Left hindlimb (tissue), 1 donor: ENCODE measurements at places on chromosomes 16 and 17.

GRCh38 chr16:85029981-85030401, 2.4 kb downstream of the KIAA0513 start:
- DNase-seq, result no peak

DNA sequence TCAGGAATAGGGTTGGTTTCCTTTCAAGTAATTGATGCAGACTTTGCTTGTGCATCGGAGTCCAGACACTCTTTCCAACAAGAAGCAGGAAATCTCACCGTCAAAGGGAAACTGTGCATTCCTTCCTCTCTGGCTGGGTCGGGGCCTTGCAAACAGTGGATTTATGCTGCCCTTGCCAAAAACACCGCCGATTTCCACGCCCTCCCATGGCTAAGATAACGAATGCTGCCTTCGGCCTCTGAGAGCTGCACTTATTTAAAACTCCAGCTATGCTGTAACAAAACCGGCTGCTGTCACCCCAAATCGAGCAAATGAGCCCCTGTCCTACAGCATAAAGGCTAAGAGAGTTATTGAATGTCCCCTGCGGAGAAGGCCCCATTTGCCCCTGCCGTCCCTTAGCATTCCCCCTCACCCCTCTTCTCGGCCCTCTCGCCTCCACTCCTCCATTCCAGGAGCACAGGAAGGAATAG, 275.5 kb upstream of the IRX5 start:
- peak; percentile 70 for DNase-seq

DNA sequence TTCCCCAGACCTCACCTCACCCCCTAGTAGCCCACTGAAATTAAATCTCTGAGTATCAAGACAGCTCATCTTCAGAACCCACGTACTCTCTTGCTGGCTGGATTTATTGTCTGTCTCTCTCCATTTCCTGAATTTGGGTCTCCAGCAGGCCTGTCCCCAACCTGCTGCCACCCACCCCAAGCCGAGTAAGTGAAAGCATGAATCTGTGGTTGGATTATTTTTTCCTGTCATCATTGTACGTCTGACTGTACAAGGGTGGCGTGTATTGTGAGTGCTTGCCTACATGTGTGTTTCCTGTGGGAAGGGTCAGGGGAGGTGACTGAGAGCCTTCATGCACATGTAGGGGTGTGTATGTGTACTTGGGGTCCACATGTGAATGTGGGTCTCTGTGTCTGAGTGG, 5.4 kb downstream of the TNP2 start:
- no peak for DNase-seq

GRCh38 chr17:48732688-48733629, 4.4 kb upstream of the HOXB13 start:
- no peak for DNase-seq

DNA sequence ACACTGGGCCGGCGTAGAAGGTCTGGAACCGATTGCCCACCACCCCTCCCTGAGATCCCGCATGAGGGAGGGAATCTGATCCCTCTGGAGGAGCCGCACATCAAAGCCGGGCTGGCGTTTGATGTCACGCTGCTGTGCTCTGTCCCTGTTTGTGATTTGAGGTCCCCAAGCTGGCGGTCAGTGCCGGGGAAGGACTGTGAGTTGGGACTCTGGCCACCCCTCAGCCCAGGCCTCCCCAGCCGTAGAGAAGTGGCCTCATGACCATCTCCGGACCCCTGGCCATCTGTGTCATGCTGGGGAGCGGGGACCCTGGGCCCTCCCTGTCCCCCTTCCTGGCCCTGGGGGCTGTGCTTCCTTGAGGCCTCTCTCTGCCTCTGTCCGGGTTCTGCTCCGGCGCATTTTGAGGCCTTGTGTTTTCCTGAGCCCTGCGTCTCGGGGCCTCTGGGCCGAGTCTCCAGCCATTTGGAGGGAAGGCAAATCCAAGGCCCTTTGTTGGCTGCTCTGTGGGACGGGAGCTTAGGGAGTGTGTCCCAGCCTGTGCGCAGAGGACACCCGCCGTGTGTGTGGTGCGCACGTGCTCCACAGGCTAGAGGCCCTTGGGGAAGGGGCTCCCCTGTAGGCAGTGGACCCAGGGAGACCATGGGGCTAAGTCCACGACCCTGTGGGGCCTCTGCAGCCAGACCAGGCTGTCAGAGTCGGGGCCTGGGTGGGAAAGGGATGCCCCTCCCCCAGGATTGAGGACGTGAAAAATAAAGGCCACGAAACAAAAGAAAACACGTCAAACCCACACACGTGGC, 15.1 kb downstream of the ASPSCR1 start:
- DNase-seq, result no peak

DNA sequence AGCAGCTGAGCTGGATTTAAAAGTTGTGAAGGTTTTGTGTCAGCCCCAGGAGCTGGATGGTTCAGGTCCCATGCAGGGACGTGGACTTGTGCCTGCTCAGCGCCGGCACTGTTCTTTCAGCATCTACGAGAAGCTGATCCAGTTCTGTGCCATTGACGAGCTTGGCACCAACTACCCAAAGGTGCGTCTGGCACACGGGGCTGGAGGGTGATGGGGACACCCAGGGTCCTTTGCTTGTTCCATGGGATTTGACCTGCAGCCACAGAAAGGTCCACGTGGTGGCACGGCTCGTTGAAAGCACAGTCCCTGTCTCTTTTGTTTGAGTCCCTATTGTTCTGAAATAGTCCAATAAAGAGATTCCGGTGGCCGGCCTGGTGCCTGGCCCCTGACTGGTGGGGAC, 18.1 kb upstream of the ITGB4 start:
- DNase-seq, result no peak
